ENCODE measurements at places on chromosomes 2 and 18.

GRCh38 chr2:46367286-46367685, 70.1 kb downstream of the EPAS1 start:
- DNase-seq, result no peak

DNA sequence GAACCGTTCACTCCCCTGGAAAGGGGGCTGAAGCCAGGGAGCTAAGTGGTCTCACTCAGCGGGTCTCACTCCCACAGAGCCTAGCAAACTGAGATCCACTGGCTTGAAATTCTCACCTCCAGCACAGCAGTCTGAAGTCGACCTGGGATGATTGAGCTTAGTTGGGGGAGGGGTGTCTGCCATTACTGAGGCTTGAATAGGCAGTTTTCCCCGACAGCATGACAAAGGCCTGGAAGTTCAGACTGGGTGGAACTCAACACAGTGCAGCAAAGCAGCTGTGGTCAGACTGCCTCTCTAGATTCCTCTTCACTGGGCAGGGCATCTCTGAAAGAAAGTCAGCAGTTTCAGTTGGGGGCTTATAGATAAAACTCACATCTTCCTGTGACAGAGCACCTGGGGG, 292.5 kb downstream of the NUP35 start:
- no peak for DNase-seq

DNA sequence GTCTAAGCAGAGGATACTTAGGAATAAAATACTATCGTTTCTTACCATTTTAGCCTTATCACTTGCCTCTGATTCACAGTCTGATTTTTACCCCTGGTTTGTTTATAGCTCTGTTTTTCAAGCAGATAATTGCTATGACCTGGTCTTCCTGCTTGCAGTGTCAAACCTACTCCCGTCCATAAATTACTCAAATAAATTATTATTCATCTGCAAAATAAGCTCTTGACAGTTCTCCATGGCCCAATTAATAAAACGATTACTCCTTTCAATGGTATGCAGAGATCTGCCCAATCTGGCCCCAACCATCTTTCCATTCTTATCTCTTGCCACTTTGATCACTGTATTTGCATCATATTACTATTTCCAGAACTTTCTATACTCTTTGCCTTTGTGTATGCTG, 354.0 kb downstream of the CCDC85A start:
- DNase-seq, result no peak

DNA sequence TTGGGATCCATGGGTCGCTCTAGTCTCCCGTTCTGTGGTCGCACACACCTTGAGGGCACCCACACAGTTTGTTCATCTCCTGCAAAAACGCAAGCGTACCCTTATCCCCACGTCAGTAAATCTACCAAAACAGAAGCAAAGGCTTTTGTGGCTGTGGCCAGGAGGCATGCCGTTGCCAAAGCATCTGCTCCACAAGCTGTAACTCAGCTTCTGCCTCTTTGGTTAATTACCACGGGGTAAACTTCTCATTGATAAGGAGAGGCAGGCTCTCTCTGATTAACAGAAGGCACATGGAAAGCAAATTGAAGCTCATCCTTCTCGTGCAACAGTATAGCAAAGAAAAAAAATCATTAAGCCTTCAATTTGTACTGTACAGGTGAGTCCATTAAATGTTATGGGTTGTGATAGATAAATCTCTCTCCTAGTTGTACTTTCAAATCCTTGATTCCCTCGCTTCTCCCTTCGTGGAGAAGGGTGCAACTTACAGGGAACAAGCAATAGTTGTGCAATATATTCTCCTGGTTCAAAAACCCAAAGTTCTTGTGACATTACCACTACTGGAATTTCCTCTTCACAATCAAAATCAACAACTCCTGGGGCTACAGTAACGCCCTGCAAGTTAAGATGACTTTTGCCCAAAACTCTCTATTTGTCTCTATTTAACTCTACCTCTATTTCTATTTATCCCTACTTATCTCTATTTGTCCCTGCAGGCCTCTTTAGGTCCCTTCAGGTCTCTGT, 10.3 kb downstream of the PECR start:
- no peak for DNase-seq

DNA sequence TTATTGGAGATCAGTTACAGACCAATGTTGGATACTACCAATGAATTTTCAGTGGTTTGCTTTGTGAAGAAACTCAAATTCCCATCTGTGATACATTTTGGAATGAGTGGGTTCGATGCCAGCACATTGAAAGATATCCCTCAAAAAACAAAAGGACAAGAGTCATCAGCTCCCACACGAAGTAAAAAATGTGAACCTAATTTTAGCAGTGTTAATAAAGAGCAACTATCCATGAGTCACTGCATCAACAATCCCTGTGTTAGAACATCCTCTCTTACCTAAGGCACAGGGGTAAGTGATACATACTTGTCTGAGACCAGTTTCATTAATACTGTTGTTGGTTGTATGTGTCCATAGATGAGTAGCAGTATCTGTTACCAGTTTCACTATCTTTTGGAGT, 551.8 kb upstream of the SOX11 start:
- DNase-seq, result no peak

DNA sequence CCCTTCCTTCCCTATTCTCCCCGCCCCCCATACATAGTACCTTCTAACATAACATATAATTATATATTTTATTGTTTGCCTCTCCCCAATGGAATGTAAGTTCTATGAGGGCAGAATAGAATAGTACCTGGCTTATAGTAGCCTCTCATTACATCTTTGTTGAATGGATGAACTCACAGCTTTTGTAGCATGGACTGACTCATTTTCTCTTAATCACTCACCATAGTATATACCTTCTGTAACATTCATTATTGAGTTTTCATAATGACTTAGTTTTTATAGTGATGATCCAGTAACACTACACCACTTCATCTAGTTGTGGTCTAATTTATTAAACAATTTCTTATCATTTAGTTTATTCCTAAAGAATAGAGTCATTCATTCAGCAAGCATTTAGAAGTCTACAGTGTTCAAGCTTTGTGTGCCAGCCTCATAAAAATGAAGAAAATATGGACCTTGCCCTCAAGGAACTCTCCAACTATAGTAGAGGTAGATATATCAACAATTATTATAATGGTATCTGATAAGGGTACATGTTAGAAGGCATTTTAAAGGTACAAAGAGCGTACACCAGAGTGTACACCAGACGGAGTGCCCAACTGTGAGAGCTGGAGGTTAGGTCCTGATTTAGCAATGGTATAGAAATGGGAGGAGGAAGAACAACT, 31.1 kb downstream of the NCOA1 start:
- no peak for DNase-seq

- DNase-seq, result no peak
Observed at GRCh38 chr2:157509744-157510143, 65.9 kb upstream of the CYTIP start.

- no peak for DNase-seq
Observed at GRCh38 chr18:33128581-33128980, 311.9 kb downstream of the CCDC178 start.

- DNase-seq, result peak; percentile 1
Observed at GRCh38 chr2:191758518-191759507, 80.9 kb downstream of the NABP1 start.

DNA sequence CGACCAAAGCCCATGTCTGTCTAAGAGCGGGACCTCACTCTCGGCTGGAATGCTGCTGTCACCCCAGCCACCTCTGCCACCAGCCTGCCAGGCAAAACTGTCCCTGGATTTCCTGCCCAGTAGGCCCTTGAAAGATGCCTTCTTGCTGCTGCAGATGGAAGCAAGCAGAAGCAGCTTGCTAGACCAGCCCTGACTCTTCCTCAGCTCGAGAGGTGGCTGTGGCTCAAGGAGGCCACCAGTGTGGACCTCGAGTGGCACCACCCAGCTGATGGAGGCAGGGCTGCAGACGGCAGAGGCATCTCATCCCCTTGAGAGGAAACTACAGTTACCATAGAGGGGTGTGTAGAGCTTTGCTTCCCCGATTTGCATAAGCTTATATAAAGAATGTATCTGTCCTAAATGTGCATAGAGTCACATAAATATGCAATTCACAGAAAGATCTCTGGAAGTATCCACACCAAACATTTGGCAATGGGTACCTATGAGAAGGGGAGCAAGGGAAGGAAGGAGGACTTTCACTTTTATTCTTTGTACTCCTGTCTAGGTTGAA, 20.6 kb downstream of the ADCY3 start:
- DNase-seq, result no peak

DNA sequence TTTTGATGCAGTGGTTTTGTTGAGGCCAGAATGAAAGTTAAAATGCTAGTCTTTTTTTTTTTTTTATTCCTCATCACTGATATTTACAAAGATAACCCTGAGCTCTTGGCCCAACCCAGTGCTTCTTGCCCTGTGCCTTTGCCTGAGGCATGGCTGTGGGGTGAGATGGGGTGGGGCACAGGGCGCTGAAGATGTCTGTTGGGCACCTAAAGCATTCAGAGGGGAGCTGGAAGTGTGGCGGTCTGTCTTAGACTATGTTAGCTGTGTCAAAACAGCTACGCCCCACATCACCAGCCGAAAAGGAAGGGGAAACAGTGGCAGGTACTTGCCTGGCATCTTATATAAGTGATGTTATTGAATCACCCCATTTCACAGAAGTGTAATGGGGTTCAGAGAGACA, 20.7 kb downstream of the TOGARAM2 start:
- no peak for DNase-seq

DNA sequence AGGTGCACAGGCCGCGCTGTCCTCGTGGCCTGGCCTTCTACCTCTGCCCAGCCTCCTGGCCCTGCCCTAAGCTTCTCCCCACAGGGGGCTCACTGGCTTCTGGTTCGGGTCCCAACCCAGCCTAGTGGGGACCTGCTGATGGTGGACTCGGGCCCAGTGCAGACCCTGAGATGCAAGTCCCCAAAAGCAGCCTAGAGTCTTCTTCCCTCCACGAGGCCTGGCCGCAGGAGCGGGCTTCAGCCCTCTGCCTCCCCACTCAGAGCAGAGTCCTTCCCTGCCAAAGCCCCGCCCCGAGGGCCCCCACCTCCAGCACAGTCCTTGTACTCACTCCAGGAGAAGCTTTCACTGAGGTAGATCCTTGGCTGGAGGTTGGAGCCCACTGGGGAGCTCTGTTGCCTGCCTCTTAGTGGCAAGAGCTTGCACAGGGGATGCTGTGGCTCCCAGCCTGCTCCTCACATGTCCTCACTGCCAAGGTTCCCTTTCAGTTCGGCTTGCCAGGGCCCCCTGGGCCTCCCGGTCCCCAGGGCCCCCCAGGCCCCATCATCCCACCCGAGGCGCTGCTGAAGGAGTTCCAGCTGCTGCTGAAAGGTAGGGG, 3.6 kb downstream of the ERFE start:
- DNase-seq, result no peak

- no peak for DNase-seq
Observed at GRCh38 chr2:41484858-41485234, 563.0 kb upstream of the PKDCC start.

Data from smooth muscle cell of the brain vasculature (primary cell).